ENCODE measurements at places on chromosomes 5 and 9.

- no peak for DNase-seq
These were observed 59.9 kb upstream of the IL6ST start for GRCh38 chr5:56054666-56055065.

DNA sequence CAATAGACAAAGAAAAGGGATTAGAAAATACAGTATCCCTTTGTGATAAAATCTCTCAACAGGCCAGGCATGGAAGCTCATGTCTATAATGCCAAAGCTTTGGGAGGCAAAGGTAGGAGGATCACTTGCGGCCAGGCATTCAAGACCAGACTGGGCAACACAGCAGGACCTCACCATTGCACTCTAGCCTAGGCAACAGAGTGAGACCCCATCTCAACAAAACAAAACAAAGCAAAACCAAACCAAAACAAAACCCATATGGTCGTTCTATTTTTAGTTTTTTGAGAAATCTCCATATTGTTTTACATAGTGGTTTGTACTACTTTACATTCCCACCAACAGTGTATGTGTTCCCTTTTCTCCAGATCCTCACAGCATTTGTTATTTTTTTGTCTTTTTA, 193.0 kb downstream of the KIAA0825 start:
- no peak for DNase-seq

DNA sequence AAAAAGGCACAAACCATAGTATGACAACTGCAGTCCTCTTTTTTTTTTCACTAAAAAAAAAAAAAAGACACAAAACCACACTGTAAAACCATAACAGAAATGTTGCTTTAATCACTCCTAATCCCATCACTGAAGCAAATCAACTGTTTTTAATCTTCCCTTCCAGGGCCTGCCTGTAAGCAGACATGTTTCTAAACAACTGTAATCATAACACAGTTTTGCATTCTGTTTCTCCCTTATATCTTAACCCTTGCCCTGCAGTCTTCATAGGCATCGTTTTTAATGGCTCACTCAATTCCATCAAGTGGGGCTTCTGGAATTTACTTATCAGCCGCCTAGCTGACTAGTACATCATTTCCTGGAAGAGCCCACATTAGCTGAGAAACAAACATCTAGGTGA, 111.0 kb upstream of the SLC25A48 start:
- DNase-seq: no peak

- no peak for DNase-seq
These were observed 143.8 kb downstream of the PAPPA start for GRCh38 chr9:116297346-116297745.

GRCh38 chr9:75810063-75810462, 80.4 kb upstream of the PCSK5 start:
- DNase-seq: no peak

GRCh38 chr5:96839071-96839592, 31.4 kb upstream of the ERAP1 start:
- DNase-seq: no peak

DNA sequence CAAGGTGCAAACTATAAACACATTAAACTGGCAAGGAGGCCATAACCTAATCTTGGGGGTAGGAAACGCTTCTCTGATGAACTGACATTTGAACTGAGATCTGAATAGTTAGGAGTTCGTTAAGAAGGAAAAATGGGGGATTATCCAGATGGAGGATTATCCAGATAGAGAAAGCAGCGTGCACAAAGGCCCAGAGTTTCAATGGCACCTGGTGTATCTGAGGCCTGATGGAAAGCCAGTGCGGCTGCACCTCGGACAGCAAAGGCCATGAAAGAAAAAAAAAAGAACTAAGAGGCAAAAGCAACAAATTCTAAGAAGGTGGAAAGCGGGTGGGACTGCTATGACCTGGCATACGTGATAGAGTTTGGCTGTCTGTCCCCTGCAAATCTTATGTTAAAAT, 13.0 kb upstream of the CTNNAL1 start:
- DNase-seq: no peak
